Transverse colon (tissue), 4 donors: ENCODE measurements at places on chromosomes 11 and 22. TPM values are rescaled to one million over a fixed set of nuclear protein-coding genes. Genes with fewer than 3 reads are reported as not detected.

The SLN gene
- total RNA-seq = not detected

DNA sequence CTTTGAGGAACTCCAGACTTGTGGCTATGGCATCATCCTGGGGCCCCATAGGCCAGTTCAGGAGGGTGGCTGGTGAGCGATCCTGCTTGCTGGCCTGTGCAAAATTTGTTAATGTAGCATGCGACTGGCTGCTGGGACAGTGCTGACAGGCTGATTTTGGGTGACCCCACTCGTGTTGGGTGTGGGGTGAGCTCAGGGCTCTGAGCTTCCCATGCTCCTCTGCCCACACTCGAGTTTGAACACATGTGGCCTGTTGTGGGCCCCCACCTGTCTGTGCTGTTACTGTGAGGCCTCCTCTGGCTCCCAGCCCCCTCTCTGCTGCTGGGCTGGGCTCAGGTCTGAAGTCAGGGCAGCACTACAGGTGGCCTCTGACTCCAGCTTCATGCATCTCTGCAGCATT lies 64.4 kb upstream of the MYEOV start:
- H3K27me3 ChIP-seq = peaks cover 11% of the 10 kb centered on the region
- H3K4me1 ChIP-seq = no peaks in the 10 kb centered on the region
- no peak overlapping the region for H3K4me3 ChIP-seq
- no peak overlapping the region for H3K27ac ChIP-seq
- no peaks in the 10 kb centered on the region for H3K36me3 ChIP-seq

DNA sequence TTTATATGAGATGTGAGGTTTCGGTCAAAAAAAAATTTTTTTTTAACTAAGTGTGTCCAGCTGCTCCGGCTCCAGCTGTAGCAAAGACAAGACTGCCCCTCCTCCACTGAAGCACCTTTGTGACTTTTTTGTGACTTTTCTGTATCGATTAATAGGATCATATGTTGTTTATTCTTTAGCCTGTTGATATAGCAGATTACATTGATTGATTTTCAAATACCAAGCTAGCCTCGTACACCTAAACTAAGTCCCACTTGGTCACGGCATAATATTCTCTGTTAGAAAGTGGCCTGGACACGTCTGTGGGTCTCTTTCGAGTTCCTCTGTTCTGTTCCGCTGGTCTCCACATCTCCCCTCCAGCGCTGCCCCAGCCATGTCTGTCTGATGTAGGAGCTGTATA lies 126.8 kb downstream of the IGLL1 start:
- H3K27ac ChIP-seq = no peak overlapping the region
- peaks cover 8% of the 10 kb centered on the region for H3K27me3 ChIP-seq
- no peaks in the 10 kb centered on the region for H3K4me1 ChIP-seq
- H3K4me3 ChIP-seq = no peak overlapping the region
- no peak for DNase-seq
- no peaks in the 10 kb centered on the region for H3K36me3 ChIP-seq

The WNT11 gene
- 5.9 TPM for total RNA-seq

GRCh38 chr11:12116425-12117032 lies 6.1 kb downstream of the MICAL2 start:
- peaks cover 43% of the 10 kb centered on the region for H3K4me1 ChIP-seq
- H3K27me3 ChIP-seq = no peaks in the 10 kb centered on the region
- no peak overlapping the region for H3K4me3 ChIP-seq
- H3K36me3 ChIP-seq = no peaks in the 10 kb centered on the region
- H3K27ac ChIP-seq = peak overlapping the region; percentile 71
